ENCODE measurements at places on chromosomes 2 and 18. TPM values are rescaled to one million over a fixed set of nuclear protein-coding genes. Genes with fewer than 3 reads are reported as not detected.

- DNase-seq, result no peak
These were observed 59.2 kb downstream of the ADI1 start for GRCh38 chr2:3460156-3460555.

LOXHD1 gene
- not detected for total RNA-seq

- no peak for DNase-seq
These were observed 78.5 kb downstream of the RHOB start for GRCh38 chr2:20525041-20526035.

WIPF1 gene
- 8.3 TPM for total RNA-seq

- DNase-seq, result no peak
These were observed 115.5 kb upstream of the SH3BP4 start for GRCh38 chr2:234836271-234836670.

- no peak for DNase-seq
These were observed 31.6 kb downstream of the LIMS1 start for GRCh38 chr2:108565778-108566375.

GRCh38 chr2:172100080-172100934 is 2.4 kb downstream of the DLX2 start:
- no peak for DNase-seq

GRCh38 chr2:66441581-66442320 is 6.8 kb downstream of the MEIS1 start:
- DNase-seq, result no peak

CNRIP1 gene
- total RNA-seq, result not detected

GRCh38 chr2:157777427-157777826 is 98.7 kb downstream of the ACVR1 start:
- DNase-seq, result peak; percentile 28

ICOS gene
- total RNA-seq, result 0.18 TPM

GRCh38 chr2:7111626-7112025 is 194.4 kb downstream of the RNF144A start:
- no peak for DNase-seq

- no peak for DNase-seq
These were observed 49.8 kb upstream of the GREB1L start for GRCh38 chr18:21192308-21192624.

PMS1 gene
- 47.0 TPM for total RNA-seq

CPO gene
- total RNA-seq, result not detected

SOCS6 gene
- 43.0 TPM for total RNA-seq

- no peak for DNase-seq
These were observed 54.0 kb upstream of the OTX1 start for GRCh38 chr2:62996534-62997186.

ACOXL gene
- total RNA-seq, result 4.9 TPM

Measured in Panc1 (cell line).